ENCODE measurements at places on chromosomes 12 and 14.

- DNase-seq = no peak
Measured at GRCh38 chr12:76032043-76032981, 736 bp upstream of the PHLDA1 start.

DNA sequence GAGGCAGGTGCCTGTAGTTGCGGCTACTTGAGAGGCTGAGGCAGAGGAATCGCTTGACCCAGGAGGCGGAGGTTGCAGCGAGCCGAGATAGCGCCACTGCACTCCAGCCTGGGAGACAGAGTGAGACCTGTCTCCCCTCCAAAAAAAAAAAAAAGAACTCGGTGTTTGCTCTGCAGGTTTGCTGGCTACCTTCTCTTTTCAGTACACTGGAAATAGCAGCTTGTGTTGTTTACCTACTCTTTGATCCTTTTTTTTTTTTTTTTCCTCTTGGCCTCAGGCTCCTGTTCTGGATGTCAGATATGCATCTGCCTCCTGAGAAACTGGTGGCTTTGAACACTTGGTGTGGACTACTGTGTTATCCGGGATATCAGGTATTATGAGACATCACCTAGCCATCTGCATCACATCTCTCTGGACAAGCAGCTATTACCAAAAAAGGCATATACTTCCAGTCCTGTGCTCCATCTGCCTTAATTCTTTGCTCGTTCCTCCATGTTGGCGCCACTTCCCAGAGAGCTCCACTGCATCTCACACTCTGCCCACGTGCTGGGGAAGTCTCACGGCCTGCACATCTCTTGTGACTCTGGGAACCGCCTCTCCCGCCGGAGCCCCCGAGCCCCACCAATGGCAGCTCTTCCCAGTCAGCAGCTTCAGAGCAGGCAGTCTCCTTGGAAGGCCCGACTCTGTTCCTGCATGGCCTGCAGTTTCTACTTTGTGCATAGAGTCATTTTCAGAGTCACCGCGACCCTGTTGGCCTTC lies 50.9 kb upstream of the TRAF3 start:
- no peak for DNase-seq

- no peak for DNase-seq
Measured at GRCh38 chr12:27901959-27902358, 70.6 kb downstream of the PTHLH start.

DNA sequence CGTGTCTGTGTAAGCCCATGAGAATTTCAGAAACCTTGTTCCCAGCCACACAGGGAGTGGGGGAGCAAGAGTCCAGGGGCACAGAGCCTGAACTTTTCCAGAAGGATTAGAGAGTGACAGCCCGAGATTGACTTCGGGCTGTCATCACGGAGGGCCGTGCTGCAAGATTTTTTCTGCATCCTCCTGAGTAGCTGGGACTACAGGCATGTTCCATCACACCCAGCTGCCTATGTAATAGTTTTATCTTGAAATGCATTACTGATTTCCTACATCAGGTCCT lies 14.4 kb downstream of the EVL start:
- DNase-seq = no peak

DNA sequence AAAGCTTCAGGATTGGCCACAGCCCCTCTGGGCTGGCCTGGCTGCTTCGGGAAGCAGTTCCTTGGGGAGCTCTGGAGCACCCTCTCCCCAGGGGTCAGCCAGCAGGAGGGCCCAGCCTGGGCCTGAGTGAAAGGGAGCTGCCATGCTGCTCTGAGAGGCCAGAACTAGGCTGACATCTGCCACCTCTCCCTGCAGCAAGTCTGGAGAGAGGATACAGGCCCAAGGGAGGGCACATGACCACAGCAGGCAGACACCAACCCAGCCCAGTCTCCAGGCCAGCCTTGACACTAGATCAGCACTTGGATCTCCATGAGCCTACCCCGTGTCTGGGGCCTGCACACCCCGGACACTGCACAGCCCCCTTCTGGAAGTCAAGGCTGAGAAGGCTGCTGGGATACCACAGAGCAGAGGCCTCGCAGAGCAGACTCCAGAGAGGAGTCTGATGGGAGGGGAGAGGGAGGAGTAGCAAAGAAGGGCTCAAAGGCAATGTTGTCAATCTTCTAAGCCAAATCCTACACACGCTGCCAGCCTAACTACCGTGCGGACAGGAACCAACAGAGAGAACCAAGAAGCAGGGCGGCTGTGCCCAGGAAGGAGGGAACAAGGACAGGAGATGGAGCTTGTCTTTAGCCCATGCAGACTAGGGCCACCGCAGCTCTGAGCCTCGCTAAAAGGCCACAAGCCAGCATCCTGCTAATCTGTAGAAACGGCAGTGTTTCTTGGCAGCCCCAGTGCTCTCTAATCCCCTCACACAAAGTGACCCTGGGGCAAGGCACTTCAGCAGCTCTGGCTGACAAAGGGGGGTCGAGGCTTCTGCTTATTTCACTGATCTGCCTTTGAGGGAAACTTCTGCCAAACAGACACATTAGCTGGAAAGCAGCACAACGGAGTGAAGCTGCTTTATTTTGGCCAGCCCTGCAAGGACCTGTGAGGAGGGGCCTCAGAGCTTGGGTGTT lies 12.9 kb downstream of the COL2A1 start:
- DNase-seq = no peak

GRCh38 chr12:48795550-48796455 lies 6.9 kb upstream of the ADCY6 start:
- no peak for DNase-seq

DNA sequence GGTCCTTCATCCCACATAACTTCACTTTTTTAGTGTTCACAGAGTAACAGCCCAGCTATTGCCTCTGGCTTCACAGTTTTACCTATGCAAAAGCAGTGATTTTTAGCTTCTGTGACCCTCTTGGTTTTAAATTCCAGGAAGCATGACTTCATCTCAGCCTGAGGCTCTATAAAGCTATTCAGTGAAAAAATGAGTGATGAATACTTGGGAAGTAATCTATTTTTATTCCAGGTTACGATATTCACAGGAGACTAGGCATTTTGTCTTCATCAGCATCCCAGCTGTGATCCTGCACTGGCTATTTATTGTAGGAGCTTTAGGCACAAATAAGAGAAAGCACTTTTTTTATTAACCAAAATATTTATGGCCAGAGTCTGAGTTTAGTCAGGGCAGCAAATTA lies 164.8 kb downstream of the SNAPC1 start:
- DNase-seq = no peak

- DNase-seq = no peak
Measured at GRCh38 chr12:79988368-79988767, 53.5 kb upstream of the PPP1R12A start.

DNA sequence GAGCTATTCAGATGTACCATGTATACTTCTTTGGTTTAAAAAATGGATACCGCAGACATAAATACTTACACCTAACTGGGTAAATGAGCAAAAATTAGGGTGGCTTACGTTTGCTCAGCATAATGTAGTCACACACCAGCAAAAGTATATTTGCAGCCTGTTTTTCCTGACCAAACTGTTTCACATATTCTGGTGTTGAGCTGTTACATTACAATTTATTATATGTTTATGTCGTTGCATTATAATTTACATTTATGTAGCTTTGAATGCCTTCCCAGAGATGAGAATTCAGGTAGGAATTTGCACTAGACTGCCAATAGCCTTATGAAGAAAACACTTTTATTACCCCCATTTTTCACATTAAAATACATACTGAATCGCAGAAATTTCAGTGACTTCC lies 183.3 kb downstream of the PTPRO start:
- DNase-seq = no peak

- no peak for DNase-seq
Measured at GRCh38 chr14:69713993-69714679, 52.8 kb upstream of the SRSF5 start.

DNA sequence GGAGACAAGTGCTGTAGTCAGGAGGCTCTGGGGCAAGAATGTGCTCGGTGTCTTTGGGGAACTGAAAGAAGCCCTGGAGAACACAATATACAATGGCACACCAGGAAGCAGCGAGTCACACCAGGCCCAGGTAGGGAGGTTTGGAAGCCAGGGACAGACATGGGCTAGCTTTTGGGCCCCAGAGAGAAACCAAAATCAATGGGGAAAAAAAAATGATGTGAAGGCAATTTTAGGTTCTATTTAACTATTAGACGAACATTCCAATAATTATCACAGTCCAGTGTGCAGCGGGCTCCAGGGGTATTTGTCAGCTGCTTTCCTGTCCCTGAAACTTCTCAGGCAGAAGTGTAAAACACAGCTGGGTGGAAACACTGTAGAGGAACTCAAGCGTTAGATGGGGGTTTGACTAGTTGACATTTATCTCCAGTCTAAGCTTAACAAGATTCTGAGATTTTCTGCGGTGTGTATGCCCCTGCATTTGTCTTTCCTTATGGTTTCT lies 21.8 kb upstream of the EGLN3 start:
- no peak for DNase-seq

GRCh38 chr12:89663577-89664357 lies 44.9 kb downstream of the ATP2B1 start:
- no peak for DNase-seq

GRCh38 chr14:55074662-55075061 lies 23.2 kb downstream of the MAPK1IP1L start:
- no peak for DNase-seq

- no peak for DNase-seq
Measured at GRCh38 chr14:58639842-58640484, 2.2 kb downstream of the DACT1 start.

GRCh38 chr12:128091951-128092382 lies 175.0 kb upstream of the TMEM132C start:
- no peak for DNase-seq

DNA sequence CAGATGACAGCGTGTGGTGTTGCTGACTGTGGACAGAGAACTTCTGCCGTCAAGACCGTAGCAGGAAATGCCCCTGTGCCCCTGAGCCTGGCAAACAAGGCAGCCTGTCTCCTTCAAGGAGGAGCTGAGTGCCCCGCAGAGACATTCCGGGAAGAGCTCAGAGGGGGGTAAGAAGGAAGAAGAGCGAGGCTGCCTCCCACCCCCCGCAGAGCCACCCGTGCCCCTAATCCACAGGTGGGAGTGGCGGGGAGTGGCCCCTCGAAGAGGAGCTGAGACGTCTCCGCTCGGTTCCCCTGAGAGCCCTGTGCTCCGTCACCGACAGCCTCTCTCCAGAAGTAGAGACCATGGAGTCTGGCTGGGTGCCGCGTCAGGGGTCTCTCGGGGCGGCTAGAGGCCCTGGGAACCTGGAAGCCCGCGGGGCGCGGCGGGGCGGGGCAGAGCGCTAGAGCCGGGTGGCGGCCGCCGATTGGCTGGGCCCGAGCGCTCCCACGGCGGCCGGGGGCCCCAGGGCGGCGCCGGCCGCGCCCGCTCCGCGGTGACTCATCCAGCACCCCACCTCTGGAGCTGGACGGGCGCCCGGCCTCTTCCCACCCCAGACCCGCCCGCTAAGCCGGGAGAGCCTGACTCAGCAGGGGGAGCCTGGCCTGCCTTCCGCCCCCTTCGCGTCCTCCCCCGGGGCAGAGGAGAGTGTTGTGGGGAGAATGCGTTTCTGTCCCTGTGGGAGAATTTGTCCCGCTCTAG lies 25.2 kb upstream of the KRT78 start:
- DNase-seq = peak; percentile 97

- no peak for DNase-seq
Measured at GRCh38 chr12:125282921-125283320, 217.7 kb downstream of the AACS start.

DNA sequence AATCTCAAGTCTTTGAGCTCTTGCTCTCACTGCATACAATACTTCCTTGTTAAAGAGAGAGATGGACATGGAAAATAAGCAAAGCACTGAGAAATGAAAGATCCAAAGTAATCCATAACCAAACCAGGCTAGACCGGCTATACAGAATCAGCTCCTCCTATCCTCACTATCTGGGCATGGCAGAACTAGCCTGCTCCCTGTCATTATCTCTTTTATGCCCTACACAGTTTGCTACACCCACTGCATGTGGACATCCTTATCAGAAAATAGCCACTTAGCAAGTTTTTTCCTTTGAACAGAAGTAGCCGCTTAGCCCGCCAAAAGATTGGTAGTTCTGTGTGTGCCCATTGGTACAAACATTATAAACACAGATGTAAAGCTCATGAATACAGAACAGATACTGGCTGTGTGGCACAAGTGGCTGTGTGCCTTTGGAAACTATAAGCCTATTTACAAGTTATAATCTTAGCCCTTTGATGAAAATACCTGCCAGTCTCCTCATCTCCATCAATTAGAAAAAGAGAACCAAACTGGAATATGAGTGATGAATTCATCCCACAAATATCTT lies 34.7 kb downstream of the SPTB start:
- no peak for DNase-seq

DNA sequence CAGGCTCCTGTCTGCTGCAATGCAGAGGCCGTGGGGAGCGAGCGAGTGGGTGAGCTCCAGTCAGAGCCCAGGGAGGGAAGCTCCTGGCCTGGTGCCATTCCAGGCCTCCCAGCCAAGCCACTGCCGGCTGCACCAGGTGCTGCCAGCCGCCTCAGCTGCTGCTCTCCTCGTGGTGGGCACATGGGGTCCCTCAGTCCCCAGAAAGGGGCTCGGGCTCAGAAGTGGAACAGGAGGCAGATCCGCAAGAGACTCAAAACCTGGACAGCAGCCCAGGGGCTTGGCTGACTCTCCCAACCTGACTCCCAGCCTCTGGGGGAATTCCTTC lies 2.4 kb downstream of the ABCB9 start:
- no peak for DNase-seq

GRCh38 chr14:81192594-81192993 lies 28.2 kb downstream of the GTF2A1 start:
- no peak for DNase-seq

DNA sequence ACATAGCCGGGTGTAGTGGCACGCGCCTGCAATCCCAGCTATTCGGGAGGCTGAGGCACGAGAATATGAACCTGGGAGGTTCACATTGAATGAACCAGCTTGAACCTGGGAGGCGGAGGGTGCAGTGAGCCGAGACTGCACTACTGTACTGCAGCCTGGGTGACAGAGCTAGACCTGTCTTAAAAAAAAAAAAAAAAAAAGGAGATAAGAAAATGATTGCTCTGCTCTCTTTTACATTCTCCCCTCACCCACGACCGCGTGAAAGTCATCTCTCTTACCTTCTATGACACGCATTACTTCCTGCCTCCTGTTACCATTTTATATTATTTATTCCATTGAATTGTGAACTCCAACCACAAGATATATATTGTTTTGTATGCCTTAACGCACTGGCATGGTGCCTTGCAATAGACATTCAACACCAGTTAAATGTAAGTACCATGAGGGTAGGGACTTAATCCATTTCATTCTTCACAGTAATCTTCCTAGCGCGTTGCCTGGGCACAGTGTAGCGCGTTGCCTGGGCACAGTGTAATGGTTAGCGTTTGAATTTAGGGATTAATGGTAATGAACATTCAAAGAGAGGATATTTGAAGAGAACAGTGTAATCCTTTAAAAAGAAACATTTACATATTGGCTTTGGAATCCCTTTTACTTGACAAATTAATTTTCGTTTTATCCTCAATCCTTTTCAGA lies 2.7 kb downstream of the RAP1B start:
- DNase-seq = no peak

GRCh38 chr12:5003025-5003666 lies 40.5 kb upstream of the KCNA5 start:
- DNase-seq = no peak

All from RWPE2 (cell line).